Posterior vena cava (tissue), 2 donors: ENCODE measurements at places on chromosomes 4 and X. TPM values are rescaled to one million over a fixed set of nuclear protein-coding genes. Genes with fewer than 3 reads are reported as not detected.

Gene PSAPL1
- not detected for total RNA-seq

Gene FAM241A
- 4.6 TPM for total RNA-seq

Gene GPR78
- 0.10 TPM for total RNA-seq

Gene CC2D2A
- 42.2 TPM for total RNA-seq

Gene VCX3B
- total RNA-seq = not detected

Gene CLCN4
- 3.7 TPM for total RNA-seq

Gene HSFX2
- total RNA-seq = not detected

Gene MMRN1
- total RNA-seq = 71.0 TPM
